ENCODE measurements at places on chromosomes 6 and 20.

GRCh38 chr6:141783585-141783984, 349.1 kb upstream of the GJE1 start:
- no peak for DNase-seq

- DNase-seq, result no peak
These were observed 6.1 kb downstream of the SNX3 start for GRCh38 chr6:108254433-108255410.

DNA sequence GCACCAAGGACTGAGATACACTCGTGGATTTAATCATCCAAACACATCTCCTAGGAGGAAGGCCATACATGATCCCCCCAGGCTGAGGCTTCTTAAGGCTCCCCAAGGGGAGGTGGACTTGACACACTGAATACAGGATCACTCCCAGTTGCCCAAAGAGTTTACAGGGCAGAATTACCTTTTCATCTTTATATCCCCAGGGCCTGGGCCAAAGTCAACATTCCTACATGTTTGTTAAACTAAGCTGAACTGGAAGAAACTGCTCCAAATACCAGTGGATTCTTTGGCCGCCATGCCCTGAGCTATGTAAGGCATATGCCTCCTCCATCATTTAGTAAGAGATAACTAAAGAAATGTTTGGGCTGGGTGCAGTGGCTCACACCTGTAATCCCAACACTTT, 22.2 kb upstream of the SERPINB1 start:
- DNase-seq, result no peak

DNA sequence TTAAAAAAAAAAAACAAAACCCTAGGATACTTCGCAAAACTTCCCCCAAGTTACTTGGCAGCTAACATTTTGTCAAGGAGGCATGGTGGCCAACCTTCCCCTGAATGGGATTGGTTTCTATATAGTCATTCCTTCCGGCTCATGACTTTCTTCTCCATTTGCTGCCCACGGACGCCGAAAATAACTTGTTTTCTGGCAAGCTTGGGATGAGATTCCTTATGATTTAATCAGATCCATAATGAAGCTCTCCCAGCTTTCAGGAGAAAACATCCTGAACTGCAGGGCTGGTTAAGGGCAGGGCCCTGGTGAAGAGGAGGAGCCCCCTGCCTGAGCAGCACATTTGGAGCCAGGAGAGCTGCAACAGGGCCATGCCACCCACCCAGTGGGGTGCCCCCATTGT, 49.9 kb downstream of the PPP1R16B start:
- DNase-seq, result no peak

DNA sequence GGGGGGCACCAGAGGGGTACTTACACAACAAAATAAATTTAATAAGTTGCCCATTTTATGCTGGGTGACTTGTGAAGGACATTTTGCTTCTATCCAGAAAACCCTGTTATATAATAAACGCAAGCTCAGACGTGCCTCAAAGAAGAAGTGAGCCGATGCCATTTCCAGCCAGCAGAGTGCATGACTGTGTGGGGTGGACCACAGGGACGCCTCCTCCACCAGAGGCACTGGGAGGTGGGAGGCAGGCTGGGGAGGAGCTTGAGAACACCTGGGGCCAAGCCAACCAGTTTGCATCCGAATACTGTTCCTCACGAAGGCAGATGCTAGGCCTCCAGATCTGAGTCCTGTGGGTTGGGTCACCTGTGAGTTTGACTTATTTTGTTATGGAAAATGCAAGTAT, 363.8 kb downstream of the RNGTT start:
- DNase-seq, result no peak

GRCh38 chr6:2209226-2209809, 36.1 kb downstream of the GMDS start:
- DNase-seq, result no peak

DNA sequence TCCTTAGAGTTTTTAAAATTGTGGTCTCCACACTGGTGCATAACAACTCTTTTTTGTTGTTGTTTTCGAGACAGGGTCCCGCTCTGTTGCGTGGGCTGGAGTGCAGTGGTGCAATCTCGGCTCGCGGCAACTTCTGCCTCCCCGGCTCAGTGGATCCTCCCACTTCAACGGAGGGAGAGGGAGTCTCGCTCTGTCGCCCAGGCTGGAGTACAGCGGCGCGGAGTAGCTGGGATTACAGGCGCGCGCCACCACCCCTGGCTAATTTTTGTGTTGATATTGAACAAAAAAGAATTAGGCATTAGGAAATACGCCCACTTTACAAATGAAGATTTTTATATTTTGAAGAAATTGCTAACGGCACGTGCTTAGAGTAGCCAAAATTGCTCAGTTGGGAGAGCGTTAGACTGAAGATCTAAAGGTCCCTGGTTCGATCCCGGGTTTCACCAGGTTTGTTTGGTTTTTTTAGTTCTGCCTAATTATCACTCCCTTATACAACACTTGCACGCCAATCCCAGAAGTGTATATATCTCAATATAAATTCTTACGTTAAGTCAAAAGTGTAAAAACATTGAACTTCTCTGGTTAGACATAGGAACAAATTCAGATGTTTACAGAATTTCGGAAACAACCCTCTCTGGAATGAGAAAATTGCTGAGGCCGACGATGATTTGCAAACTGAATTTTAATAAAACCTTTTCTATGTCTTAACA, 159.6 kb downstream of the TRIM27 start:
- no peak for DNase-seq

DNA sequence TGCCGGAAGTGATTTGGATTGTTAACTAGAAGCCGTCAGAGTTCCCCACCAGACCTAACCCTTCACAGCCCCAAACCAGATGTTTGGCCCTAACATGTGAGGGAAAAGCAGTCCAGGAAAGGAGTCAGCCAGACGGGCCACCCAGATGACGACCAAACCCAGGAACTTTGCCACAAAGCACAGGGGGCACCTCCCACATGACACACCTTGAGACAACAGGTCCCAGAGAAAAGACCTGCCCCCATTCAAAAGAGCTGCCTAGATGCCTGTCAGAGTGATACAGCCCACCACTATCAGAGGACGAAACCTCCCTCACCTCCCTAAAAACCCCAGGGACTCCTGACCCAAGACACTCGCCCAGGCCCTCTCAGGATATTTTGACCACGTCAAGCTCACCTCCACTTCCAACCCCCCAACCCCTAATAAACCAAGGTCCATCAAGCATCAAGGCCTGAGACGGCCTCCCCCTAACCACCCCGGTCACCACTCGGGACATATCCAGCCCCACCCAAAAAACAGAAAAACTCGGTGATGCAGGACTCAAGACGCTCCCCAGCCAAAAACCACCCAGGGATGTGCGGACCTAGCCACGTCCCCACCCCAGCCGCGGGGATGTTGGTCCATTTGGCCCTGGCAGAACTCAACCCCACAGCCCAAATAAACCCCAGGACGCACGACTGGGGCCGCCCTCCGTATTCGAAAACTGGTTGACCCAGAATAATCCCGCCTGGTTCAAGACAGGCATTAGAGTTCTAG, 662 bp downstream of the ZNF343 start:
- no peak for DNase-seq

DNA sequence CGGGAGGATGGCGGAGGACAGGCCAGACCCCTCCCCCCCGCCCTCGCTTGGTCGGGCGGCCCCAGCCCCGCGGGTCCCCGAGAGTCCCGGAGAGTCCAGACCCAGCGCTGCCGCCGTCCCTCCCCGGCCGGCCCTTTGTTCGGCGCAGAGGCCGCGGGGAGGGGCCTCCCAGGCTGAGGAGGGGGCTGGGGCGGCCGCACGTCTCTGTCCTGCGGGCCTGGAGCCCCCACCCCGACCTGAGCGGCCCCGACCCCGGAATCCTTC, 806 bp downstream of the KCNQ2 start:
- no peak for DNase-seq

DNA sequence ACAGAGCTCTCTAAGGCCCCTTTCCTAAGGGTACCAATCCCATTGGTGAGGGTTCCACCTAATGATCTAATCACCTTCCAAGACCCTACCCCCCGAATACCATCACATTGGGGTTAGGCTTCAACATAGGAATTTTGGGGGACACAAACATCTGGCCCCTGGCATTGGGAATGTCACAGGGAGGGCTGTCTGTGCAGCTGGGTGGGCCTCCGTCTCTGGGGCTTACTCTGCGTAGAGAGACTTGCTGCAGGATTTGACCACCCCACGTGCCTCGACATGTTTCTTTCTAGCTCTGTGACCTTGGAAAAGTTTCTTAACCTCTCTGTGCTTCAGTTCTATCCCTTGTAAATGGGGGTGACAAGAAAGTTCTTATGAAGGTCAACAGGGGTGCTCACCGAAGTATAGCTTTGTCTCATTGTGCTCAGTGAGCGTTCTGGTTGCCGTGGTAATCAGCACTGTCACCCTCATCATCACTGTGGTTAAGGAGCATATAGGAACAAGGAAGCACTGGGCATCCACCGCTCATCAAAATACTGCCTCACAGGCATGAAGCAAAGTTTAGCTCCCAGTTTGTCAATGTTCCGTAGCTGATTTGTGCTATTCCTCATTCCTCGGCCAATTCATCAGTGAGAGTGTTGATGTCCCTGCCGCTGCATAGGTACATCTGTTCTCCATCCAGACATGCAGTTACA, 152.8 kb downstream of the SYCP2 start:
- no peak for DNase-seq

- no peak for DNase-seq
These were observed 545 bp downstream of the ACTR5 start for GRCh38 chr20:38748861-38749149.

DNA sequence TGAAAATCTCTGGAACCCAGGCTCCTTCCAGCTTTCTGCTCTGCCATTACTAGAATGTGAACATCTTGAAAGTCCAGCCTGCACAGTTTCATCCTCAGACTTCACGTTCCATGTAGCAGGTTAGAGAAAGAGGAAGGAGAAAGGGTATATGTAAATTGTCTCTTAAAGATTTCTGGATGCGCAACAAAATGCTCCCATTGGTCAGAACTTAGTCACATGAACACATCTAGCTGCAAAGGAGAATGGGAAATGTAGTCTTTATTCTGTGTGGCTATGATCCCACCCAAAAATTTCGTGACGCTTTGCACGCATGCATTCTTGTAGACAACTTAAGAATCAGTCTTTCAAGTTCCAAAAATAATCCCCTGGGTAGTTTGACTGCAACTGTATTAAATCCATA, 46.4 kb upstream of the CHD6 start:
- DNase-seq, result no peak

GRCh38 chr20:49415005-49415667, 67.3 kb downstream of the KCNB1 start:
- DNase-seq, result no peak

- DNase-seq, result no peak
These were observed 199.5 kb downstream of the ADGRB3 start for GRCh38 chr6:68834551-68834950.

GRCh38 chr6:408599-409102, 17.1 kb downstream of the IRF4 start:
- no peak for DNase-seq

GRCh38 chr6:2353412-2354137, 108.2 kb upstream of the GMDS start:
- DNase-seq, result peak; percentile 63

- no peak for DNase-seq
These were observed 151.3 kb downstream of the GJA10 start for GRCh38 chr6:90045535-90045934.

DNA sequence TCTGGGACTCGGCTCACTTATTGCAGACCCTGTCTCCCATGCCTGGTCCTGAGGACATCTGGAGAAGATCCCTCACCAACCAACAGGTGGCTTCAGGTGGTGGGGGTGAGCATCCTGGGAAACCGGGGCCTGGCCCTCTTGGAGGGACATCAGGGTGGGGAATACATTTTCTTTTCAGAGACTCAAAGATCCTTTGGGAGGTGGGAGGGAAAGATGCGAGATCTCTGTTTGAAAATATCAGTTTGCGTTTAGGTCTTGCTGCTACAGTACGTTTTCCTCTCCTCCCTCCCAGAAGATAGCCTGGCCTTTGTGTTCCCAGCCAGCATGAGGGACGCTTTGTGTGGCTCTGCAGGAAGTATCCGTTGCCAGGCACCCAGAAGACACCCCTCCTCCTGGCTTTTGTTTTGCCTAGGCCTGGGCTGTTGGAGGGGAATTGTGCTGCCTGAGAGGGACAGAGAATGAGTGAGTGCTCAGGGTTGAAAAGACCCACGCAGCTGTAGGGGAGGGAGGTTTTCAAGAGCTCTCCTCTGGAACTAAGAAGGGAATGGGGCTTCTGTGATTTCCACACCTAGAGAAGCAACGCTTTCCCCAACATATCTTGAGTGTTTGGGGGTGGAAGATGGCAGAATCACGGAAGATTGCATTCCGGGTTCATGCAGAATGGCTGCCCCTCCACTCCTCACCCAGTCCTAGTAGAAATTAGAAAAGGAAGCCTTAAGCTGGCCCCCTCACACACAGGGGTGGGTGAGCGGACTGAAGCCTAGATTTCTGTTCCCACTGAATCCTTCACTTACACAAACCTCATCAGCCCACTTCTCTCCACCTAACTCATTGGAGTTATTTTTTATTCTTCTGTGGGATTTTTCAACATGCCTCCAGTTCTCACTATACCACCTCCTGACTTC, 22.0 kb upstream of the SLC2A12 start:
- DNase-seq, result no peak

GRCh38 chr6:157238346-157238745, 85.0 kb downstream of the TMEM242 start:
- DNase-seq, result no peak

DNA sequence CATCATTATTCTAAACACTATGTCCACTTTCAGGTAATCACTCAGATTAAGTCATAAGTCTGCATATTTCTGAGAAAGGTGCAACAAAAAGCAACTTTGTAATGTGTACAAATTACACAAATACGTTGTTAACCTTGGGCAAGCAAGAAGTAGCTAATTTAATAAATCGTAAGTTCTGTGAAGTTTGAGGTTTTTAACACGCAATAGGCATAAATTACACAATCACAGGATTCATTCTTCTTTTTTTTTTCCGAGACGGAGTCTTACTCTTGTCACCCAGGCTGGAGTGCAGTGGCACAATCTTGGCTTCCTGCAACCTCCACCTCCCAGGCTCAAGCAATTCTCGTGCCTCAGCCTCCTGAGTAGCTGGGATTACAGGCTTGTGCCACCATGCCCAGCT, 57.2 kb upstream of the F13A1 start:
- no peak for DNase-seq

GRCh38 chr6:137919837-137920730, 53.0 kb downstream of the TNFAIP3 start:
- DNase-seq, result no peak

- DNase-seq, result no peak
These were observed 43.0 kb downstream of the TFAP2B start for GRCh38 chr6:50861692-50862091.

DNA sequence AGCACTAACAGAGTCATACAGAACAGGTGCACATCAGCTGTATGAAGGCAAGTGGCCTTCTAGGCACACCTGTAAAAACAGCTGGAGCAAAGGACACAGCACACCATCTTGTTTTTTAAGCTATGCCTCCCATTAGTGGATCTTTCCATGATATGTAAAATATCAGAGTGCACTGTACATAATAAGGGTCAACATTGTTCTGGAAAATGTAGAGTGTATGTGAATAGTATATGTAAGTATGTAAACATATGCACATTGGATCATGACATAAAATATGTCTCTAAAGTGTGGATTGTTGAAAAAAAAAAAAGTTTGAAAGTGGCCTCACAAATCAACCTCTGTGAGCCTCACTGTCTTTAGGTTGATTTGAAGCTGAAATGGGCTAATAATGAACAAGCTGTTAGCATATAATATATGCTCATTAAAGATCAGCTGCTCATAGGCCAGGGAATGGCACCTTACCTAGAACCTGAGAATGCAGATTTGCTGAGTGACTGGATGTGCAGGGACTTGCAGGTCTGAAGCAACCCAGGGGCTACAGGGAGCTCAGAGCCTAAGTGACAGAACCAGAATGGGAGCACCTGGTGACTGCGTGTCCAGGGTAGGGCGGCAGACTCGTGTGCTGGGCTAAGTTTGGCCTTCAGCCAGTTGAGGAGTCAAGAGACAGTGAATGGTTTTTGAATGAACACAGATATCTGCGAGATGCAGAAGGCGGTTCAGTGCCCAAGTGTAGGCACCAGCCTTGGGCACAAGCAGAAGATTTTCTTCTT, 198.6 kb downstream of the TMEM242 start:
- DNase-seq, result no peak
